ENCODE measurements at places on chromosomes 3 and 15.

GRCh38 chr3:128498901-128499530 lies 6.0 kb upstream of the GATA2 start:
- DNase-seq = no peak

DNA sequence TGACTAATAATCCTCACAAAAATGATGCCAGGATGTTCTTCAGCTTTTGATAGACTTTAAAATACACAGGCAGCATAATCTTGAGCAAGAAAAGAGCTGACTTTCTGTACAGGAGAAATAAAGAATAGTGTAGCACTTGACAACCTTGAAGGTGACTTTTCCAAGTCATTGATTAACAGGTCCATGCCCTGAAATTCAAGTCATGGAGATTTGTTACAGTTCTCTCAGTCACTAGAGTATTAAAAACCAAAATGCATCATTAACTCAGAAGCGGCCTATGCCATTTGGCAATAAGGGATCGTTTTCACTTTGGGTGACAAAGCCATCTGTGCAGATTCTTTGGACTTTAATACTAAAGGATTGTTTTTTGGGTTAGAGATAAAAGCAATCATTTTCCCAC lies 692.7 kb upstream of the SGO1 start:
- no peak for DNase-seq

- DNase-seq = peak; percentile 61
Measured at GRCh38 chr15:51162865-51163762, 68.4 kb upstream of the TNFAIP8L3 start.

DNA sequence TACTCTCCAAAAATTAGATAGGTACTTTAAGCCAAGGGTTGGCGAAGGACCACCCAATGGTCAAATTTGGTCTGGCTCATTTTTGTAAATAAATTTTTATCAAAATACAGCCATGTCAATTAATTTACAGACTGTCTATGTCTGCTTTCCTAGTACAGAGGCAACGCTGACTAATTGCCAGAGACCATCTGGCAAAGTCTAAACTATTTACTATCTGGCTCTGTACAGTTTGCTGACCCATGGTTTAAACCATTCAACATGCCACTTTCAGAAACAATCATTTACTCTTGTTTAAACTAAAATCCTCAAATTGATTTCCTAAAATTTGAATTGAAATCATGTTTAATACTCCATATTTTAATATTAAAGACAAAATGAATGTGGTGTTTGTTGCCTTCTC lies 25.9 kb downstream of the CBLB start:
- no peak for DNase-seq

GRCh38 chr15:76448755-76449154 lies 112.2 kb downstream of the ISL2 start:
- DNase-seq = no peak

DNA sequence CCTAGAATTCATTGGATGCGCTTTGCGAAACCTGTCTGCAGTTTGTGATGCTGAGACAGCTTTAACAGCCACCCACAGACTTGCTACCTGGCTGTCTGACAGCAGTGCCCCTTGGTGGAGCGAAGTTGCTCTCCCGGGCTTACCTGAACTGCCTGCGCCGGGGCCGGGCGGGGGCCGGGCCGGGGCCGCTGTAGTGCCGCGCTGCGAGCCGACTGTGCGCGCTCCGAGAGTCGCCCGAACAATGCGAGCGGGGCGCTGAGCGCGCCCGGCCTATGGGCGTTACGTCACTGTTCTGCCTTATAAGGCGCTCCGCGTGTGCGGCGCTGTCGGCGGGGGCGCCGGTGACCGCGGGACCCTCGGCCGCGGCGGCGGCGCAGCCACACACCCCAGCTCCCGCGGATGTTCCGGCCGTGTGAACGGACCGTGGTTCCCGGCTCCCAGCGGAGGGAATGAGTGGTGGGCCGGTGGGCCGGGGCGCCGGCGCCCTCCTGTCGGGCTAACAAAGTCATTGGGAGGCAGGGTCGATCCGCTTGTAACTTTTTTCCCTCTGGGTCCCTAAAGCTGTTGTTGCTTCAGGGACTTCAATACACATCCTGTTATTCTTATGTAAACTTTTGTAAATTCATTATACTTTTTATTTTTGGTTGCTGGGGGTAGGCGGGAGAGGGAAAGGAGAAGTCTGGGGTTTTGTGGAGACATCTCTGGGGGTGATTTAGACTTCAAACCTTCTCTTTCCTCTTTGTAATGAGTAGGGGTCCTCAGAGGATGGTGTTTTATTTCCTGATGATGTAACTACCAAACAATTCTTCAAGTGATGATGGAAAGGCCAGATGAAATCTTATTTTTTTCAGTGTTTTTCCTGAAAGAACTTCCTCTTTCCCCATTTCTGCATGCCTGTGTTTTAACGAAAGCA lies 58.5 kb downstream of the CMSS1 start:
- DNase-seq = no peak

DNA sequence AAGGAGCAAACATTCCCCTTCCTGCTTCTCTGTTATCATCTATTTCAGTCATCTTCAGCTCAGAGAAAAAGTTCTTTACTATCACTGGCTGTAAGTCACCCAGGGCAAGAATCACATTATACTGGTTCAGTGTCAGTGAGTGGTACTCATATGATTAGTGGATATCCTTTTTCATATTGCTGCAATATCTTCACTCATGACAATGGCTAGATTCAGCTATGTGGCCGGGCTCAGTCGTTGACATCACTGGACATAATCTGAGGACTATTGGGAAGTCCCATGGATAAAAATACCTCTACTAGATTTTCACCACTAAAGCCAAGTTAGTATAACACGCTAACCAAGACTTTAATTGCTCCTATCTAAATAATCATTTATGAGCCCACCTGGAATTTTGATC lies 91.3 kb upstream of the UBE2E2 start:
- no peak for DNase-seq

DNA sequence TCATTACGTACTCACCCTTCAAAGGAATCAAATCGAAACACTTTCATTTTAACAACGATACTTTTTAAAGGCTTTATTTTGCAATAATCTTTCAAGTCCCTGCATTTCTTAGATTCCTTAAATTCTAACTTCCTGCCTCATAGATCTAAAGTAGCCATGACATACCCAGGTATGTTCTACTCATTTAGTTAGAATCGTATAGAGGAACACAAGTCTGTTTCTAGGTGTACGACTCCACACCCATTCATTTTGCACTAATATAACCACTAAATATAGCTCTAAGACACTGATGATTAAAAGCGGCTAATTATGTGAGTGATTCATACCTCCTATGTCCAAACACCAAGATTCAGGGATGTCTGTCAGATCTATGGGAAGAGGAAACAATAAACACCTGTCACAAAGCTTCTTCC lies 1.3 kb downstream of the ATP13A3 start:
- no peak for DNase-seq
